ENCODE measurements at places on chromosomes 2 and 18.
A peak's percentile ranks its signal among the peaks of the same experiment; 100 is the strongest.

GRCh38 chr2:10452312-10452711 lies 4.2 kb upstream of the ODC1 start:
- no peak for DNase-seq

DNA sequence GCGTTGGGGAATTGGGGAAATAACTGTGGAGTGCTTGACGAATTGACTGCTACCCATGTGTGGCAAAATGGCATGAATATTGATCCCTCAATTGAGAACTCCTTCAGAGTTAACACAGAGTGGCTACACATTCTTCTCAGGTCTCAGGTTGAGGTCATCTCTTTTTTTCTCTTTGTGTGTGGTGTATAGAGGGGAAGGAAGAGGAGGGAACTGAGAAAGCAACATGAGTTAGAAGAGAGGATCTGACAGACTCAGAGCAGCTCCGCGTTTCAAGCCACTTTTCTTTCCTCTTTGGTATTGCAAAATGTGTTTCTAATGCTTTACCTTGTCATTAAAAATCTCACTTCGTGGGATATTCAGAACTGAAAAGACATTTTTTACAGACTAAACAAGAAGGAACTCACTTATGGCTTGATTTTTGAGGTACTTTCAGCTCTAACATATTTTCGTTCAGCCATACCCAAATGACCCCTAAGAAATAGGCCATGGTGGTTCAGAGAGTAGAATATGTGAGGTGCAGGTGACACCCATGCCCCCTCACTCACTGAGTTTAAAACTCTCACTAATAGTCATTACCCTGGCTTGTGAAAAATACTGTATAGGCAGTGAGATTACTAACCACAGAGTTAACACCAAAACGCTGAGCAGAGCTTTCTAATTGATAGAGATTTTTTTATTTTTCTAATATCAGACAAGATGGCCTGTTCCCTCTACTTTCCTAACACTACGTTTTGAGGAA lies 22.5 kb downstream of the STAT4 start:
- peak; percentile 63 for DNase-seq

- no peak for DNase-seq
Observed at GRCh38 chr2:9737053-9737875, 106.0 kb upstream of the TAF1B start.

DNA sequence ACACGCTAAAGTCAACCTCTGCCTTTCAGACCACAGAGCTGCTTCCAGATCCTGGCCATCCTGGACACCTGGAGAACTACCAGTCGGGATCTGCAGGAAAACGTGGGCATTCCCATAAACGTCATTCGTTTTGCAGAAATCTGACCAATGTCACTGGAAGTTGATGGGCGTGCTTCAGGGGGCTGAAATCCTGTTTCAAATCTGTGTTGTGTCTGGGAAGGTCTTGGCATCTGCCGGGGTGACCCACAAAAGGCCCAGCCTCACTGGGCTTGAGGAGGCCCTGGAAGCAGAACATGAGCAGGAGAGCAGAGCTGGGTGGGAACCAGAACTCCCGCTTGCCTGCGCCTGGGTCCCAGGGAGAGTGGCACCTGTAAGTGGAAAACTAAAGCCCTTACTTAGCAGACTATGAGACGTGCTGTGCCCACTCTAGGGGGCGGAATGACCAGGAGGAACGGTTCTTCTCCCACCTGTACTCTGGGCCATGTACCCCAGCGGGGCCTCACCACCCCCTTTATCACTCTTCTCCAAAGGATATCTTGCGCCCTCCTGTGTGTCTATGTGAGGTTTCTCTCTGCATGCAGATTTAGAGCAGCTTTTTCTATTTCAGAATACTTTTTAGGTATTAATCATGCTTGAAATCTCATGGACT lies 200.9 kb downstream of the FAM210A start:
- DNase-seq = no peak

DNA sequence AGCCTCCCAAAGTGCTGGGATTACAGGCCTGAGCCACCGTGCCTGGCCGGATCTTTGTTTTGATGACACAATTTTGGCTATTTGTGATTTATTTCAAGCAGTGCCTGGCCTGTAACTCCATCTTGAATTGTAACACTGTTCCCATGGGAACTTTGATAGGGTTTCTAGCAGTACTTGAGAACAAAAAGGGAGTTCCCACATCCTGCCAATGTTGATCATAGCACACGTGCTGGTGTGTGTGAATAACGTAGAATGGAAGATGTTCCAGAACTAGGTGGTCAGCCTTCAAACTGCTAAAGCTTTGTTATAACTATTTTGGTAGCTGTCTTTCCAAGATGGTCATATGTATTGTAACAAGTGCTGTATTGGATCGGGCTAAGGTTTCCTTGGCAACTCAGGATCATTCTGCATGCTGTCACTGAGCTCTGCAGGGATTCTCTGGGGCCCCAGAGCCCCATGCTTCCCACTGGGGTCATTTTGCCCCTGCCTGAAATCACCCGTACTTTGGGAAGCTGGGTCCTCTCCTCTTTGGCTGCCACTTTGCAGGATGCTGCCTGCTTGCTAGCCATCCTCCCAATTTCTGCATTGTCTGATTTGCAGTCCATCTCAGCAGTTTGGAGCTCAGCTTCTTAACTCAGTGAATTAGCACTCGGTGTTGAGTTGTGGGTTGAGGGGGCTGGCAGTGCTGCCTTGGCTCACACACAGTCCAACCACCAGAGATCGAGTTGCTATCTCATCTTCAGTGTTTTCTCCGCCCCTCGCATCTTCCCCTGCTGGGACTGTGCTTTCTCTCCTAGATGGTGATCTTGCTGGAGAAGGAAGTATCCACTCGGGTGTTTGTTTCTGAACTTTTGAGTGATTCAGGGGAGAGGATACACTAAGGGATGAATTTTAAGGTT lies 26.8 kb downstream of the SH3RF3 start:
- DNase-seq = no peak

DNA sequence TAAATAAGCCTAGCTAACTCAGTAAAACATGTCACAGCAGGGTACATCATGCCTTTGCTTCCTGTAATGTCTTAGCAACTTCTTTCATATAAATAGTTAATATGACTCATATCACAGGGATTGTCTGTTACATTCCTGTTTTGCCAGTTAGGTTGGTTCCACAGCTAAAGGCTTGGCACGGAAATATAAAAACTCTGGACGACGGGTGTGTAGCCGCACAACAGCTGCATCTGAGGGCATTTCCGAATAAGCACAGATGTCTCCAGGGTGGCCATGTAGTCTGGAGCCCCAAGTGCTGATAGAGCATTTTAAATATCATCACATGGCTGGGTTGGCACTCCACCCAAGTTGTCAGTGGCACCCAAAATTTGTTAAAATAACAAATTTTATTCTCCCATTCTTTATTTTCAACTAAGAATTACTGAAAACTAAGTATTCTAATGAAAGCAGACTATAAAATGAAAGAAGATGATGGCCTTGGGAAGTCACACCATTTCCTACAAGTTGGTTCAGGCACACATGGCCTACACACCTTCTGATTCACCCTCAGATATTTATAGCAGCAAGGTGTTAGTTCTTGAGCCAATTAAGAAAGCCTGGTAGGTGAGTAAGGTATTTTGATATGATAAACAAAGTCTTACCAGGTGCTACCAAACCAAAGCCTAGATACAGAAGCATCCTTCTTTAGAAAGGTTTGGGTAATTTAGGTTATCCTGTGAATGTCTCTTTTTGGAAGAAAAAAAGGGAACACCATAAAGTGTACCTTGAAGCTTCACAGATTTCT lies 61.8 kb upstream of the STK17B start:
- no peak for DNase-seq

GRCh38 chr2:187011206-187011832 lies 162.3 kb upstream of the ZSWIM2 start:
- DNase-seq = no peak

DNA sequence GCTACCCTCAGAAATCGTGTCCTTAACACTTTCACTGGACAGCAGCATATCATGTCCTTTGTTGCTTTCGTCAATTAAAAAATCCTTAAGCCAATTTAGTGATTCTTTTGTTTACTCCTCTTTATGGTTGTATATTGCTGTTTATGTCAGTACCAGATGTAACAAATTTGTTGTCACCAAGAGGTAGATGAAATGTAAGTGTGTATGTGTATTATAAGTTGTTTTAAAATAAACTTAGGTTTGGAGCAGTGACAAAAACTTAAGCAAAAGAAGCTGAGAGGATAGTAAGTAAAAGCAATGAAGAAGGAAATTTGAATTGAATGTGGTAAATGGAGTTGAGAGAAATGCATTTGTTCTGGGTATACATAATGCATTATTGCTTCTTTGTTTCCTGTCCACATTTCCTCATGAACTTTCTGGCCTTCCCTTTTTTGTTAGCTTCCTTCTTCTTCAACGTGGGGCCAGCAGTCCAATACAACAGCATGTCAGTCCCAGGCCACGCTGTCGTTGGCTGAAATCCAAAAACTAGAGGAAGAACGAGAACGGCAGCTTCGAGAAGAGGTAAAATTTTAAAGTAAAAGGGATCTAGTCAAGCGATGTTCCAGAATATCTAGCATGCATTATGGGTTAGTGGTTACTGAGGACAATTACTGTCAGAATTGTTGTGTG lies 30.5 kb upstream of the SNORC start:
- DNase-seq = no peak

DNA sequence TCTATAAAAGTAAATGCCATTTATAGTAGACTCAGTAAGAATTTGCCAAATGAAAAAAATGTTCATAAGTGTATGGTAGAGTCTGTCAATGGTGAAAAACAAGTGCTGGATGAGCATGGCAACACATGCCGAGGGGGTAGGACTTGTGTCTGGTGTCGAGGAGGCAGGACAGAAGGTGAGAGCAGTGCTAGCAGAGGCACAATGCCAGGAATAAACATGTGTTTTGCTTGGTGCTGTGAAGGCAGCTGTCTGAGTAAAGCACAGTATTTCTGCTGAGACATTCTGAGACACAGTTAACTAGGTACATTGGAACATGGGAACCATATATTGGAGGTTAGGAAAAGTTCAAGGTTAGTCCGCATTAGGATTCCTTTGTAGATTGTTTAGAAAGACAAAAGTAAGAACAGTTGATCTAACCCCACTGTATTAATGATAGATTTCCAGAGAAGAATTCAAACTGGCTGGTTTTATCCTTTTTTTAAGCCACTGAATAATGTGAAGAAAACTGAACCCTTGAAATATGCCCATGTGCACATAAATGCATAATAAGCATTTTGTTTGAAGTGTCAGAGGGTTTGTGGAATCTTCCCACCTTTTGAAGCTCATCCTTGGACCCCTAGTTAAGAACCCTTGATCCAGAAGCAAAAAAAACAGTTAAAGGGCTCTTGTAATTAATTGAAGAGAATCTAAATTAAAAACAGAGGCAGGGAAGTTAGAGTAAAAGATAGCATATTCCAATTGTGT lies 7.1 kb downstream of the RBM45 start:
- DNase-seq = no peak

DNA sequence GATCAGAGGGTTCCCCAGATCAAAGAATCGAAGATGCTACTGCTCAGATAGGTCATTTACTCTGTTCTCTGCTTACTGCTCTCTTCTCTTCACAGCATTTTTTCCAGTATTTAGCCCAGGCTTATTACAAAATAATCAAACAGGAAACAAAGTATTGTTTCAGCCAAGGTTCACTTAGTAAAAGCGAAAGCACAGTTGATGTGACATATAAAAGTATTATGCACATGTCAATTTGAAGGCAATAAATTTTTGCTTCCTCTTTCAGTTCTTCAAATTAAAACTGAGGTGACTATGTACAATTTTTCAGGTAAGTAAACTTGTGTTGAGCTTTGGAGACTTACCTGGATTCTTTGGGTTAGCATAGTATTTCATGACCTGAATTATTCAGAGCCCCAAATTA lies 262.8 kb upstream of the CHST9 start:
- DNase-seq = no peak

- no peak for DNase-seq
Observed at GRCh38 chr2:126645211-126645618, 10.7 kb upstream of the GYPC start.

DNA sequence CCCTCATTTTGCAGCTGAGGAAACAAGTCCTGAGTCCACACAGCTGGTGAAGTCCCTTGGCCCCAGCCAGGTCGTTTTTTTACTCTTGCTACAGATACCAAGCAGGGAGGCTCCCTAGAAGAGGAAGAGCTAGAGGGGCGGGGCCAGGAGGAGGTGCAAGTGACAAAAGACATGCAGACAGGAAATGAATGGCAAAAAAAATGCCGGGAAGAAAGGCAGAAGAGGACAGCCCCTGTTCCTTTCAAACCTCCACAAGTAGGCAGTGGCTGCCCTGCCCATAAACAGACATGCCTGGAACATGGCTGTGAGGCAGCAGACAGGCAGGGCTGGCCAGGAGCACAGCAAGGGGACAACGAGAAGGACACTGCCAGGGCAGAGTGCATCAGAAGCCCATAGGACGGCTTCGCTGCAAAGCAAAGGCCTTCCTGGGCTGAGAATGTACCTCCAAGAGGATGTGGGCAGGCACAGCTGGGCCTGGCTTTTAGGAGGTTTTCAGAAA lies 108.7 kb downstream of the ZBTB7C start:
- DNase-seq = no peak

DNA sequence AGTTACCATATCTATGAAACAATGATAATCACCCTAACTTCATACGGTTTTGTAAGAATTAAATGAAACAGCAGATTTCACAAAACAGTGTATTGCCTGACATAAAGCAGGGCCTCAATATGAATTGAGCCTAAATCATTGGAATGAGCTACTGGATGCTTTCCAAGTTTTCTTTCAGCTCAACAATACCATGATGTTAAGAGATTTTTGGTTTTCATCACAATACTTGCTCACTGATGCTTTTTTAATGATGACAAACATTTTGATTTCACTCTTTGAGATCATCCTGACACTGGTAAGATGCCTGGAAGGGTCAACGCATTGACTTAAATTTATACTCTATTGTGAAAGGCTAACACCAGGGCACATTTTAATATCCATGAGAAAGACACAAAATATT lies 377.5 kb downstream of the ZNF521 start:
- no peak for DNase-seq

GRCh38 chr2:216774180-216774579 lies 78.8 kb upstream of the IGFBP5 start:
- no peak for DNase-seq

DNA sequence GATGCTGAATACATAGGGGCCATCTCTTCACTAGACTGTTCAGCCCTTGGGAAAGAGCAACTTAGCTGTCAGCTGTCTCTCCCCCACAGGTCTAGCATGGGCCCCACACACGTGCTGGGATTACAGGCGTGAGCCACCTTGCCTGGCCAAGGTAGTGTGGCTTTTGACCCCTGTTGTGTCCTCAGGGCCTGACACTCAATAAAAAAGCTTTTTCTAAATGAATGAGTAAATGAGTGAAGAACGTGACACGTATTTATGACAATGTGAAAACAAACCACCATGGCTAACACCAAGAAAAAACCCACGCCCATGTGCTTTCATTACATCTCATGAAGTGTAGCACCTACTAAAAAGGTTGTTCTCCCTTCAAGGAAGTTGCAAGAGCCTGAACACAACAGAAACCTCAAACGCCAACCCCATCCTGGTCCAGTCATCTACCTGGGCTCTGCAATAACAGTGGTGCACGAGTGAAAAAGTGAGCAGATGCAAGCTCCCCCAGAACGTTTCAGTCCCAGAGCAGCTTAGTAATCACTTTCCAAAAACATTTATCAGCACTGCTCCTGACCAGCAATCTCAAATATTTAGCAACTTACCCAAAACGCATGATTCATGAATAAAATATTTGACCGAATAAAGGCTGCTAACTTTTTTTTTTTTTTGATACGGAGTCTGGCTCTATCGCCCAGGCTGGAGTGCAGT lies 3.4 kb downstream of the WDFY1 start:
- peak; percentile 75 for DNase-seq

GRCh38 chr2:39247512-39248043 lies 3.8 kb upstream of the CDKL4 start:
- no peak for DNase-seq
